ENCODE measurements at places on chromosomes 16 and 17. TPM values are rescaled to one million over a fixed set of nuclear protein-coding genes. Genes with fewer than 3 reads are reported as not detected.

The CCDC200 gene
- total RNA-seq, result not detected

The MPP2 gene
- total RNA-seq, result 0.62 TPM

The DECR2 gene
- total RNA-seq, result 10.1 TPM

The OR1A1 gene
- not detected for total RNA-seq

The LITAFD gene
- not detected for total RNA-seq

The NDEL1 gene
- total RNA-seq, result 74.1 TPM

The SMARCE1 gene
- 83.6 TPM for total RNA-seq

The CLDN7 gene
- total RNA-seq, result 98.7 TPM

All from lower lobe of right lung (tissue), 2 donors.